ENCODE measurements at places on chromosomes 3 and 15.

DNA sequence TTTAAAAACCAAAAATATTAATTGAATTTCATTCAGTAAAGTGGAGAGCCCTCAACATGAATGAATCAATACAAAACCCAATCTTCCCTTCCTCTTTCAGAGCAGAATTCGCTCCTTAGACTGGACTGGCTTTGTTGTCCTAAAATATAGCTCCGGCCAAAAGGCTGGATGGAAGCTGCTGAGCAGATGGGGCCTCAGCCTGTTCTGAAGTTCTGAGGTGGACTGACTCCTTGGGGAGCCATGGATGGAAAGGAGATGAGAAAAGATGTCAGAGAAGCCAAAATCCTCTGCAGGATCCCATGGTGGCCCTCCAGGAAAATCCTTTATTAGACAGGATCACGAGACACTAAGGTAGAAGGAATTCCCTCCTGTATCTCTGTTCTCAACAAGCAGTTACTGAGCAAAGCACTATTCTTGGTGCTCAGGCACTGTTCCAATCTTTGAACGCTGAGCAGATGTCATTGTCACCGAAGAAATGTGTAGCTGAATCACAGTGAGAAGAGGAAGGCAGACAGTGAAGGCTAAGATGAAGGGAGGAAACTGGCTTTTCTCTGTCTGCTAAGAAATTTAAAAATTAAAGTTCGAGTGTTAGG is 122.0 kb downstream of the SEMA6D start:
- DNase-seq = no peak

GRCh38 chr15:63593705-63594671 is 3.2 kb upstream of the FBXL22 start:
- no peak for DNase-seq

GRCh38 chr15:28913171-28913765 is 27.5 kb downstream of the APBA2 start:
- DNase-seq = no peak

DNA sequence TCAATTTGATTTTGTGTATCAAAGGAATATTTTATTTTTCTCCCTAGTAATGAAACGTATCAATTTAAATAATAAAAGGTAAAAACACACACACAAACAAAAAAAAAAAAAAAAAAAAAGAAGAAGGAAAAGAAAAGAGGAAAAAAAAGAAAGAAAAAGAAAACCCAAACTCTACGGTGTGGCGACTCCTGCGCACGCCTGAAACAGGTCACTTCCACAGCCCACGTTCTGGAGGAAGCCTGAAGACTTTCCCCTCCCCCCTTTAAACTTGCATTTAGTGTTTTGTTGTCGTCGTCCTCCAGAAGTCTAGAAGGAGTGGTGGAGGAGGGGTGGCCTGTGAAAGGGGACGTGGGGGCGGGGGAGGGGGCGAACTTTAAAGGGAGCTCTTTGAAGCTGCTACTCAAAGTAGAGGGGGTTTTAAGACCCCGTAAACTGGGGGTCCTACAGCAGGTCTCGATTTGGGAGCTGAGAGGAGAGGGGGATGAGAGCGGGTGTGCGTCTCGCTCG is 2.3 kb upstream of the TLE3 start:
- DNase-seq = no peak

DNA sequence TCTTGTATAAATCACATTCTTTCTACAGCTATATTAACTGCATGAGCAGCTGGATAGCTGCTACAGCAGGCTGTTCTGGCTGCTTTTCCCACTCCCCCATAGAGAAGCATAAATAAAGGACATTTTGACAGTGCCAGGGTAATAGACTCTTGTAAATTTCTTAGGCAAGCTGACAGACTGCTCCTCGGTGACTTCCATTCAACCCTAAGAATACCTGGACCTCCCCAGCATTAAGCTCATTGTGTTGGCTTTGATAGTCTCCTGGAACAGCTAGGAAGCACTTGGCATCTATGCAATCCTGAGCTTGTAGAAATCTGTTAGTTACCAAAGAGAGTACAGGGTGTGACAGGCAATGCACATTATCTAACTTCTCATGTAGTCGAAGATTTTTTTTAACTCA is 475.4 kb downstream of the AGBL1 start:
- no peak for DNase-seq

GRCh38 chr3:38575279-38575843 is 74.1 kb downstream of the SCN5A start:
- DNase-seq = no peak

GRCh38 chr3:52682016-52682415 is 3.7 kb downstream of the PBRM1 start:
- peak; percentile 79 for DNase-seq

- DNase-seq = no peak
Measured at GRCh38 chr15:57314221-57314620, 62.1 kb upstream of the CGNL1 start.

- DNase-seq = no peak
Measured at GRCh38 chr3:25246913-25247312, 181.2 kb upstream of the RARB start.

- no peak for DNase-seq
Measured at GRCh38 chr15:32739522-32740063, 21.8 kb downstream of the GREM1 start.

GRCh38 chr15:46856839-46857502 is 860.3 kb upstream of the SEMA6D start:
- DNase-seq = no peak

DNA sequence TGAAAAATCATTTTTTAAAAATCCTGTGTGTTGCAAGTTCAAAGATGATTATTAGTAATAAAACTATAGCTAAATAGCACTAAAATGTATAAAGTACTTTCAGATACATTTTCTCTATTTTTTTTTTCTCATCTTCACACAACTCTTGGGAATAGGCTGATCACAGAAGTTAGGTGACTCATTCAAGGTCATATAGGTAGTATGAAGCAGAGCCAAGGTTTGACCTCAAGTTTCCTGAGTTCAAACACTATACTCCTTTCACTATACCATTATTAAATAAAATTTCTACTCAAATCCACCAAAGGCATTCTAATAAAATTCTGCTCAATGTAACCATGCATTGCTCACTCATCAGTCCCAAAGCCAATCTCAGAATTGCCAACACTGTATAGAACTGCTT is 21.3 kb downstream of the FRMD5 start:
- no peak for DNase-seq

DNA sequence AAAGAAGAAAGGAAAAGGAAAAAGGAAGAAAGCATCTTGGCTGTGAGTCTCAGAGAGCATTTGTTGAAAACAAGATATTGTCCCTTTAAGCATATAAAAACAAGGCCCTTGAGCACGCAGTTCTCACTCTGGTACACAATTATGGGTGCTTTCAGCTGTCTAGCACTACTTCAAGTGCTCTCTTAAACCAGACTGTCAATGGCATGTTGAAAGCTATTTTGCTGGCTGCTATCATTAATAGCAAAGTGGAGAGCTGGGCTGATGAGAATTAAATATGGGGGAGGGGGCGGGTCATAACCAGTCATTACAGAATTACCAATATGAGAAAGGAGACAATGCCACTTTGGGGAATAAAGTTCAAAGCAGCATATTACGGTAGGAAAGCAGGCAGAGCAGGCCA is 9.3 kb downstream of the TLE3 start:
- DNase-seq = no peak

DNA sequence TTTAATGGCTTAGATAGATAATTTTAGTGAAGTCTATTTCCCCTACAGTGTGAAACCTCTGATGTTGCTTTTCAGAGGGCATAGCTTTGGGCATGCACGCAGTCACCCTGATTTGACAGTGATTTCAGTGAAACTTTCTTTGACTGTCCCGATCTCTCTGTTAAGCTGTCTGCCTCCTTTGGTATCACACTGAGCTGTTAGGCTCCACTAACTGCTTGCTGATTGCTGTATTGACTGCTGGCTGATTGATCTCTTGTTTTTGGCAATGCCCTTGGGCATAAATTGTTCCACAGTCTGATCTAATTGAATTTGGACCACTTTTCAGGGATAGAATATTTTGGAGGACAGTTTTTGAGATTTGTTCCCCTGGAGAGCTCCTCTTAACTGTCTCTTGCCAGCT is 68.5 kb upstream of the CCDC54 start:
- DNase-seq = no peak

DNA sequence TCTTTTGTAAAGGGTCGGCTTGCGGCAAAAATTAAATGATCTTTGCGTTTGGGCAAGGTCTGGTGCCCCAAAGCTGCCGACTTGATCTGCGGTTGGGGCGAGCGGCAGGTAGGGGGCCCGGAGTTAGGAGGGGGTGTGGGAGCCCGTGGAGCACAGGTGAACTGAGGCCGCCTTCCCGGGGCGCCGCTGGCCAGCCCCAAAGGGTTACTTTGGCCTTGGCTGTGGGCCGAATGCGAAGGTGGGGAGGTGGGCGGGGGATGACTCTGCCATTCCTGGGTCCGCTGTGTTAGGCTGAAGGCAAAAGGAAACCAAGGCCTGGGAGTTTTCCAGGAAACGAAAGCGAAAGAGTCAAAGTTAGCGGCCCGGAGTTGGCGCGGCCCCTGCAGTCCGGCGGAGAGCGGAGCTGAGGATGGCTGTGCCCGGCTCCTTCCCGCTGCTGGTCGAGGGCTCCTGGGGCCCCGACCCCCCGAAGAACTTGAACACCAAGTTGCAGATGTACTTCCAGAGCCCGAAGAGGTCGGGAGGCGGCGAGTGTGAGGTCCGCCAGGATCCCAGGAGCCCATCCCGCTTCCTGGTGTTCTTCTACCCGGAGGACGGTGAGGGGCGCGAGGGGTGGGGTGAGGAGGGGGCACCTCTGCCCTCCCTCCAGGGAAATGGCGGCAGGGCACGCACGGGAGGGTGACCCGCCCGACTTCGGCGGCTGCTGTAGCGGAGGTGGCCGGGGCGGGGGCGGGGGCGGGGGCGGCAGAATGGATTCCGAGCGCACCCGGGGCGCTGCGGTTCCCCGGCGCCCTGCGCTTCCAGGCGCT is at the start of gene PARP14:
Gene PARP14 (plus strand): TSS at position 365 of the 809 bp plus-strand sequence. CDS start 45 bp downstream, at position 410.
- DNase-seq = no peak

DNA sequence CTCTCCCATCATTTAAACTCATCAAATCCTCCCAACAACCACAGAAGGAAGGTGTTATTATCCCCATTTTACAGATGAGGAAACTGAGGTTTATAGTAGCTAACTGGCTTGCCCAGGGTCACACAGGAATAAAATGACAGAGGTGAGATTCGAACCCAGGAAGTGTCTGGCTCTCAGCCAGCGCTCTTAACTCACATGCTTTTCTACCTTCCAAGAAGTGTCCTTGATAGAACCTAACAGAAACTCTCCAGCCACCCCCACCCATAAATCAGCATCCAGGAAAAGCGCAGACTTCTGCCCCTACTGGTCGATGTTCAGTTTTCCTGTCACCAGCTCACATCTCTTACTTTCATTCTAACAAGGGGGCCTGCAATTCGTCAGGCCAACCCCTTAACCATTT is 51.7 kb downstream of the SPATA12 start:
- no peak for DNase-seq

GRCh38 chr3:186354100-186354499 is 7.9 kb downstream of the DGKG start:
- DNase-seq = no peak

DNA sequence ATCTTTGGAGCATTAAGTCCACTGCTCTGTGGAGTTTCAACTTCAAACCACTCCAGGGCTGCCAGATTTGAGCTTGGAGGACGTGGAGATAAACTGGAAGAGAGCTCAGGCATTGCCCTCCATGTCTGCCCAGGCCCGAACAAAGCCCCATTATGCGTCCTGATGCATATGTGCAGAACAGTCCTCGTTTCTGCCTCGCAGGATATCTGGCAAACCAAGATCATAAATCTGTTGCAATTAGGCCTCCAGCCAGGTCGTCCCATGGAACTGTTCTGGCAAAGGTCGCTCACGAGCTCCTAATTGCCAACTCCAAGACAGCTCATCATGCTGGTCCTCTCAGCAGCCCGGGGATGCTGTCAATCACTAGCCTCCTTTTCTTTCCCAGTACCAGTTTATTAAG is 91.2 kb downstream of the SEMA5B start:
- no peak for DNase-seq

- DNase-seq = no peak
Measured at GRCh38 chr15:62883938-62884479, 158.5 kb upstream of the TPM1 start.

Measured in skeletal muscle cell (primary cell).